Sigmoid colon (tissue), 7 donors: ENCODE measurements at places on chromosomes 4 and X.

DNA sequence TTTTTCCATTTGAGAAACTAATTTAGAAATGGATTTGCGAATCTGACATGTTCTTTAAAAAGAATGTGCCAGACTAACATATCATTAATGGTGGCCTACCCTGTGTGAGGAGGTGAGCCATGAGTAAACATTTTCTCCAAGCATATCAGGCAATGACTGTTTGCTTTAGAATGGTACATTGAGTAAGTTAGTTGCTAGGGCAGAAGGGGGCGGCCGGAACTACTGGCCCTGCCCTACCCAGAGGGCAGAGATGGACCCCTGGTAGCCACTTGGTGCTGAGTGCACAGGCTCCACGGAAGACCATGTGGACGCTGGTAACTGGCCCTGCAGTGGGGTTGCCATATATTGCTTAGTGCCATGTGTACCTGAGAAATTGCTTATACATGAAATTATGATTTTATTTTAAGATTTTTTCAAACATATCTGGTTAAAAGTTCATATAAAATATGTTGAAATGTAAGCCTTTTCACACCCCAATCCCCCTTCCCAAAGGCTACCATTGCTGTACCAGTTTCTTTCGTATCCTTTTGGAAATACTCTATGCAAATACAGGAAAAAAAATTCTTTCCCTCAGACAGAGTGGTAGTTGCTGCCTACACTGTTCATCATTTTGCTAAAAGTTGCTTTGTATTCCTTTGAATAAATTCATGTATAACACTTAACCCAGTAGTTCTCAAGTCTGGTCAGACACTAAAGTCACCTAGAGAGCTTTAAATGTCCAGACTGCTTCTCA is 8.8 kb downstream of the FNIP2 start:
- no peak for DNase-seq

GRCh38 chr4:79466621-79467020 is 58.6 kb upstream of the GK2 start:
- DNase-seq, result no peak

DNA sequence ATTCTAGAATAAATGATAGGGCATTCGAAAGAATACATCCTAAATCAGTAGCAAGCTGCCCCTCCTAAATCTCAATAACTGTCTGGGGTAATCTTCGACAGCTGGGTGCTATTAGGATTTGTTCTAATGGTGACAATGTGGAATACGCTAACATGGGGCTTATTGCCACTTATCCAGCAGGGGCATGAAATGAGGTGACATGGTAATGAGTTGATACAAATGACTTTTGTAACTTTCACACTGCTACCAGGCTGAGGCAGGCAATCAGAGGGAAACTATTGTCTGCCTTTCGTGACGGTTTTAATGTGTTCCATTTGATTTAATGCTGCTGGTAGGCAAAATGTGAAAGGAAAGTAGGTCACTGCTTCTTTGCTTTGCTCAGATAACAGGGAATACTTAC is 1047.4 kb upstream of the PABPC4L start:
- DNase-seq, result no peak

DNA sequence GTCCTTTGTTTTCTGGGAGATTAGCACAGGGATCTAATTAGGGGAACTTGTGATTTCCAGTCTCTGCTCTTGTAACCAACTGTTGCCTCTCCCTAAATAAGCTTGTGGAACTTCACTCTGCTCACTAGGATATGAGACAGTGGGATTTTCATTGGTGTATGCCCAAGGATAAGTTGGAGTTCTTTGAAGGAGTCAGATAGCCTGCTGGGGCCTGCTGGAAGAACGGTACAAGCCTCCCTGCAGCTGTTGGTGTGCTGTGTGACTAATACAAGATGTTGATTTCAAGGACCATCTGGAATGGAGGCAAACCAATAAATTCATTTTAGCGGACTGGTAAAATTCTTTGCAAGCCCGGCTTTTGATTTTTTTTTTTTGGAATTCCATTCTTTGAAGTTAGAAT is 167.0 kb downstream of the AASDH start:
- DNase-seq, result no peak

- DNase-seq, result no peak
Observed at GRCh38 chr4:101862595-101862994, 72.1 kb downstream of the BANK1 start.
